ENCODE measurements at places on chromosomes 11 and 22.

- DNase-seq = no peak
Observed at GRCh38 chr22:40211476-40212054, 33.8 kb downstream of the TNRC6B start.

- DNase-seq = no peak
Observed at GRCh38 chr11:112437096-112437495, 176.4 kb upstream of the PLET1 start.

GRCh38 chr11:32435152-32435480 lies 223 bp downstream of the WT1 start:
- no peak for DNase-seq

DNA sequence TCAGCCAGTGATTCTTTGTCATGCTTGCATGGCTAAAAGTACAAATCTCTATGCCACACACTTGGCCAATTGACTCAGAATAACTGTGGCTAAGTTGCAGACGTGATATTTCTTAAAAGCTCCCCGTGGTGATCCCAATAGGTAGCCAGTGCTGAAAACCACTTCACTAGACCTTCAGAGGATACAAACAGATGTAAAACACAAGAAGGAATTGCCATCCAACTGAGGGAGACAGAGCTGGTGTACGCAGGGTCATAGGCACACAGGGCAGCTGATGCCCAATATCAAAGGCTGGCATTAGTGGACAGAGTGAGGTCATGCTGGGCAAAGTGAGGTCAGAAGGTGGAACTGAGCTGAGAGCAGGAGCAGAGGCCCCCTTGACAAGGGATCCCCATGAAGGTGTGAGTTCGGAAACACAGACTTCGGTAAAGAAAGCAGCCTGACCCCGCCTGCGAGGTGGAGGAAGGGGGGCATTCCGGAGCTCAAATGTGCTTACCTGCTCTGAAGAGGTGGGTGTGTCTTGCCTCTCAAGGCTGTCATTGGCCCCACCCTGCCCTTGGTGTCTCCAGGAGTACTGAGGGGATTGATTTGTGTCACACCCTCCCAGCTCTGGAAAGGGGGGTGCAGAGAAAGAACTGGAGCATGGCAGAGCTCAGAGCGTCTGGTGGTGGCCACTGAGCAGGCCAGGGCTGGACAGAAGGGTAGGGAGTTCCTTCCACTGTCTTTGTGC lies 344.9 kb upstream of the B3GAT1 start:
- DNase-seq = no peak

DNA sequence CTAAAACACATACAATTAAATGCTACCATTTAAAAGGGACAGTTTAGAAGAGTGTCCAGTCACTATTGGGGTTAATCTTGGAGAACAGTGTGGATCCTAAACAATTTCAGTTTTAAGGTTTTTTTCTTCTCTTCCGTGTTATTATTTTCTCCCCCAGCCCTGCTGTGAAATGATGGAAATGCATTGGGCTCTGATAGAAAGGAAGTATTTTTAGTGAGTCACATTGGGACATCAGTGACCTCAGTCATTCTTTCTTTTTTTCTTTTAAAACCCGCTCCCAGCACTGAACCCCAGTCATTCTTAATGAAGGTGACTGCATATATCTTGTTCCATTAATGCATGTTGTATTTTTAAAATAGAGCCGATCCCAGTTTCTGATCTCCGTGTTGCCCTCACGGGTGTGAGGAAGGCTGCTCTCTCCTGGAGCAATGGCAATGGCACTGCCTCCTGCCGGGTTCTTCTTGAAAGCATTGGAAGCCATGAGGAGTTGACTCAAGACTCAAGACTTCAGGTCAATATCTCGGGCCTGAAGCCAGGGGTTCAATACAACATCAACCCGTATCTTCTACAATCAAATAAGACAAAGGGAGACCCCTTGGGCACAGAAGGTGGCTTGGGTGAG lies 93.2 kb upstream of the OR4B1 start:
- no peak for DNase-seq

GRCh38 chr22:42820045-42820763 lies 36.9 kb downstream of the ARFGAP3 start:
- no peak for DNase-seq

- no peak for DNase-seq
Observed at GRCh38 chr11:9385327-9385899, 961 bp downstream of the IPO7 start.

DNA sequence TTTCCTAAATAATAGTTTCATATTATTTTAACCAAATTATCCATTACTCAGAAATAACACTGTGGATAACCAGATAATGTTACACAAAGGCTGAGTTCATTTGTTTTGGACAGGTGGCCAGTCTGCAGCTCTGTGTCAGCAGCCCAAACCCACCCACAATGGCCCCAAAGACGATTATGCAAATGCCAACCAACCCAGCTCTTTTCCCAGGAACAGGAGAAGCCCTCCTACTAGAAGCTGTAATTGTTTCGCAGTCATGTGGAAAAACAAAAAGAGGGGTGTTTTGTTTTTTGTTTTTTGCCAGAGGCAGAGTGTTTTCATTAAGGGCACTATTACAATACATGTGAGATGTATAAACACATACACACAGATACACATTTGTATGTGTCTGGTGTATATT lies 102.1 kb downstream of the FCHSD2 start:
- no peak for DNase-seq

DNA sequence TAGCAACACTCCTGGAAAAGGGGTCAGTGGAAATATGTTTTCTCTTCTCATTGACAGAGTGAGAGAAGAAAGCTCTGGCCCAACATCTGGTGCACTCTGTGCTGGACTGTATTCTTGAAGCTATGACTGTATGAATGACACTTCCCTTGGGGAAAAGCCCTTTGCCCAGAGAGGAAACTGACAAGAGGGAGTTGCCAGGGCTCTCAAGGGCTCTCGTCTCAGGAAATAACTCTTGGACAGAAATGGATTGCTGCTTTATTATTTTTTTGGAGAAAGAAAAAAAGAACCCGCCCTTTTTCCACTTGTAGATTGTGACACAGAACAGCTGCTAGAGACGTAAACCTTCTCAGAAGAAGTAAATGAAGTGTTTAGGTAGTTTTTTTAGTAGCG lies 11.4 kb downstream of the ETS1 start:
- DNase-seq = no peak

DNA sequence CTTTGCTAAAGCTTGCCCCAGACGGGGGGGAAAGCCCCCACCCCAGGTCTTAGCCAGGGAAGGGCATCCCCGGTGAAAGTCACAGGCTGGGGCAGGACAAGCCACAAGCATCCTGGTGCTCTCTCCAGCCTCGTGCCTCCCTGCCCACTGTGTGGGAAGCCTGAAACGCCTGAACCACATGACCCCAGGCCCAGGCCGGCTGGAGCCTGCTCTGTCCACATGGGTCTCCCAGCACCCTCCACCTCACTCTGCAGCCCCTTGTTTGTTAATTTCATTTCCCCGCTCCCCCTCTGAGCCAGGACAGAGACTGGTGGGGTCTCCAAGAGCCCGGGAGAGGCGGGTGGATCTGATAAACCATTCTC lies 58.3 kb upstream of the TCF20 start:
- no peak for DNase-seq

GRCh38 chr11:86182976-86183584 lies 61.5 kb upstream of the EED start:
- no peak for DNase-seq

- no peak for DNase-seq
Observed at GRCh38 chr22:20211997-20212753, 55.9 kb downstream of the RTN4R start.

DNA sequence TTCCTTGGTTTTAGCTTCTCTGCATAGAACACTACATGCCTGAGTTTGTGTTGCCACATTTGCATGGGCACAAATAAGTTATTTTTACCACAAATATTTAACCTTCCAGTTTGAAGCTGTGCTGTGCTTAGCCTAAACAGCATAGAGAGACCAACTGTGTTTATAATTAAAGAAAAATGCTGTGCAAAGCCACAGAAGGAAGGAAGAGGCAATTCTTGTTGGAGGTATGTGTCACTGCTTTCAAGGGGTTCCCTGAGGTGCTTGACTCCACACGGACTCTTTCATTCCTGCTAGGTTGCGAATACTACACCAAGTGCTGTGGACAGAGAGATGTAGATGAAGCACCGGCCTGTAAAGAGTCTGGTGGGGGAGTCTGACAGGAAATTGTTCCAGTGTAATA lies 47.6 kb upstream of the OLFML1 start:
- no peak for DNase-seq

GRCh38 chr11:103112364-103112763 lies 3.1 kb downstream of the DYNC2H1 start:
- DNase-seq = no peak

DNA sequence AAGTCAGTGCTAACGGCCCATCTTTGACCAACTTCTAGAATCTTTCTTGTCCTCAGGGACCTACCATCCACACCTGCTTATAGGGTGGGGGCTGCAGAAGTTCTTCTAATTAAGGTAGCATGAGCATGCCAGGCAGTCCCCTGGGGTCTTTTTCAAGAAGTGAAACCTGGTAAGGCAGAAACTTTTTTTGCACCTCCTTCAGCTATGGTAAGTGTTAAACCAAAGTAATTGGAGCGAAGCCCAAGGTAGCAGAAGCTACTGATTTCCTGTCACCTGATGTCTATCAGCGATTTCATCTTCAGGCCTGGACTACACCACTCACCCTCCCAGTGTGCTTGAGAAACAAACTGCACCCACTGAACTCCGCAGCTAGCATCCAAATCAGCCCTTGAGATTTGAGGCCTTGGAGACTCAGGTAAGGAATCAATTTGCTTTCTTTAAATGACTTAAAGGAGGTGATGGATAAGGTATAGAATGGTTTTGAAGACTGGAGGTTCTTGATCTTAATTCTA lies at the start of gene MS4A1:
Gene MS4A1 (plus strand): TSS at position 317 of the 512 bp plus-strand sequence. CDS start 6,528 bp downstream, outside the sequence.
- no peak for DNase-seq

- no peak for DNase-seq
Observed at GRCh38 chr11:8220261-8221045, 43.2 kb downstream of the LMO1 start.

DNA sequence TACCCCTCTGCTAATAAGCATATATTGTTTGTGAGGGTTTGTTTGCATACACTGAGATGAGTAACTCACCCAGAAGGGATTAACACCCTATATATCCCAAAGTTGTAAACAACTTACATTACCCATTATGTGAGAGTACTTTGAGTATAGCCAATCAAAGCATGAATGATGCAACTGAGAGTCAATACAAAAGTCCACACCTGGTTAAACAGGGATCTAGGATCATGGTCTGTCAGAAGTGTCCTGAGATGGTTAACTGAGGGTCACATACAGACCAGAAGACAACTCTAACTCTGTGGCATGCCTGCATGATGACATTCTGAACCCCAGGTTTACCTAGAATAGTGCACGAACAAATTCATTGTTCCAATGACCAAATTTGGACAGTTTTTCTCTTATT lies 17.4 kb upstream of the OR10A5 start:
- DNase-seq = no peak

Data from esophagus squamous epithelium (tissue), 5 donors.